ENCODE measurements at places on chromosomes 3 and 15.

DNA sequence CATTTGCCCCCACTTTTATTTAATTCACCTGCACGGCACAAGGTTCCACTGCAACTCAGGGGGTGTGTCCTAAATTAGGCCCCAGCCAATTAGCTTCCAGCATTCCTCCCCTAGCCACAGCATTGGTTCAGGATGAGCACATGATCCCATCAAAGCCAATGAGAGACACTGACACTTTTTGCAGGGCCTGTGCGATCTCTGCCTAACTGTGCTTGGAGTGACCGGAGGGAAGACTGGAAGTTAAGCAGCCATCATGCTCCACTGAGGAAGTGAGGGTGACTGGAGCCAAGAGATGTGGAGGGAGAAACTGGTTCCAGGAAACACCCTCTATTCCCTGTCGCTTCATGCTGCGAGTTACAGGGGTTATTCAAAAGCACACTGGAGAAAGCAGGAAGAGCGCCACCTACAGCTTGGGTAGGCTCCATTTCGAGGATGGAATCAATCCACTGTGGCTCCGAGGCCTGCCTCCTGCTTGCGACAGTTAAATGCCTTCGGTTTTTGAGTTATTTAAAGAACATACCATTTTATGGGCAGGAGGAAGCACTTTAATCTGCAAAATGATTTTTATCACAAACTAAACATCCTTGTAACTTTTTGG is 122.2 kb upstream of the WNT5A start:
- no peak for DNase-seq

- DNase-seq = no peak
These were observed 165.4 kb downstream of the ROBO1 start for GRCh38 chr3:79602385-79602784.

GRCh38 chr3:55521738-55522421 is 34.8 kb upstream of the WNT5A start:
- DNase-seq = no peak

- DNase-seq = no peak
These were observed 38.8 kb upstream of the BCL2L10 start for GRCh38 chr15:52151353-52151752.

DNA sequence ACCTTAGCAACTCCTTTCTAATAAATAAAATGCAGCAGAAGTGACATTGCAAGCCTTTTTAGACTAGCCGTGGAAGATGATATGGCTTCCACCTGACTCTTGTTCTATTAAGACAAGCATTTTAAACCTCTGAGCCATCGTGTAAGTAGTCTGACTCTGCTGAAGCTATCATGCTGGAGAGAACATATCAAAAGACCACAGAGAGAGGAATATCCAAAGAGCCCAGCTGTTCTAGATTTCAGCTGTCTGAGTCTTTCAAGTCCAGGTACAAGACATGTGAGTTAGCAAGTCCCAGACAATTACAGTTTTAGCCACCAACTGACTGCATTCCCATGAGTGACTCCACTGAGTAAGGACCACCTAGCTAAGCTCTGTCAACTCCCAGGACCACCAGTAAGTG is 517.0 kb upstream of the NAALADL2 start:
- DNase-seq = no peak
